Activated naive CD4-positive, alpha-beta T cell (primary cell): ENCODE measurements at places on chromosomes 16 and 17.

DNA sequence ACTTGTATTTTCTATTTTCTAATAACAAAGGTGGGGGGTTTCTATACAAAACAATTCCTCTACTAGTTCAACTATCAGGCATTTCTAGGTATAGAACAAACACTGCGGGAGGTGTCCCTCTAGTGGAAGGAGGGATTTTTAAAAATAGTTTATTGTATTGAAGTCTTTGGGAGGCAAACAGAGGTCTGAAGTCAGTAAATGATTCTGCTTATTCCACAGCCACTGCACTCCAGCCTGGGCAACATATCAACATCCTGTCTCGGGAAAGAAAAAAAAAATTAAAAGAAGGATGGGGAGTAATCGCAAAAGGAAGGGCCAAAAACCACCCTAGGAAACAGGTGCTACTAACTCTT lies 648 bp upstream of the ERCC4 start:
- no peak for DNase-seq

GRCh38 chr16:56424791-56425438 lies 430 bp downstream of the AMFR start:
- DNase-seq, result no peak

- DNase-seq, result no peak
These were observed 70.8 kb downstream of the MAP2K6 start for GRCh38 chr17:69485251-69485661.

- no peak for DNase-seq
These were observed 5.5 kb upstream of the SLC7A5 start for GRCh38 chr16:87874639-87875427.

GRCh38 chr17:17538417-17539391 lies 42.5 kb upstream of the RASD1 start:
- no peak for DNase-seq

- DNase-seq, result no peak
These were observed 150.3 kb downstream of the ASIC2 start for GRCh38 chr17:33142705-33143299.

GRCh38 chr17:59366040-59366757 lies 34.7 kb downstream of the YPEL2 start:
- DNase-seq, result no peak

GRCh38 chr16:47734987-47735594 lies 274.0 kb downstream of the PHKB start:
- DNase-seq, result no peak

- no peak for DNase-seq
These were observed 23.5 kb downstream of the SMTNL2 start for GRCh38 chr17:4607773-4608187.

DNA sequence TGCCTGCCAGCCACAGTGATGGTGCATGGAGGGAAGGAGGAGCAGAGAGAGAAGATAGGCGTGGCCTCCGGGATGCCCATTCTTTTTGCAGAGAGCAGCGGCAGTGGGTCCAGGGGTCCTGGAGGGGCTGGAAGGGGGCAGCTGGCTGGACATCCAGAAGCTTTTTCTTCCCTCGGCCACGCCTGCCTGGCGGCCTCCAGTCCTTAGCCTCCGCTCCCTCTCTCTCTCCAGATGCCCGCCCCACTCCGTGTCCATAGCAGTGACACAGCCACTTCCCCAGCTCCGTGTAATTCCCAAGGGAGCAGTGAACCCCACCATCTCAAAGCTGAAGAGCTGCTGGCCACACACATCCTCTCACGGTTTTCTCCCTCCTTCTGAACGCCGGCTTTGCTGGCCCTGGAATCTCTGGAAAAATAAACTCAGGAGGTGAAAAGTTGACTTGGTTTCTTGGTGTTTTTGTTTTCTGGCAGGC lies 26.3 kb upstream of the CDC42EP4 start:
- no peak for DNase-seq
